ENCODE measurements at places on chromosomes 6 and 20. TPM values are rescaled to one million over a fixed set of nuclear protein-coding genes. Genes with fewer than 3 reads are reported as not detected.

DNA sequence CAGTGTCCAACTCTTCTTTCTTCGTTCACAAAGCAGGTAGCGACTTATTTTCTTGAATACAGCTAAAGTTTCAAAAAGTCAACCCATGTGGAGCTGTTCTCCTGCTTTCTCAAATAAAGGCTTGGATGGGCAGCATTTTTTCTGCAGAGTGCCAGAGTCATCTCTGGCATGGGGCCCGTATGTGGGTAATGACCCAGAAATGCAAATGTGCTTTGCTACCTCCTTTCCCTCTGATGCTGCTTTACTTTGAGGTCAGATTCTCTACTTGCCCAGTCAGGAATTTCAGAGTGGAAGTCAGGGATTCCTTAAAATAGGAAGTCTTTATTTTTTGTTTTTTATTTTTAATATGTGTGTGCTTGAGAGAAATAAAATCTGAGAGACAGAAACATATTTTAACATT lies 4.9 kb downstream of the NKAIN2 start:
- peak; percentile 5 for DNase-seq

DNA sequence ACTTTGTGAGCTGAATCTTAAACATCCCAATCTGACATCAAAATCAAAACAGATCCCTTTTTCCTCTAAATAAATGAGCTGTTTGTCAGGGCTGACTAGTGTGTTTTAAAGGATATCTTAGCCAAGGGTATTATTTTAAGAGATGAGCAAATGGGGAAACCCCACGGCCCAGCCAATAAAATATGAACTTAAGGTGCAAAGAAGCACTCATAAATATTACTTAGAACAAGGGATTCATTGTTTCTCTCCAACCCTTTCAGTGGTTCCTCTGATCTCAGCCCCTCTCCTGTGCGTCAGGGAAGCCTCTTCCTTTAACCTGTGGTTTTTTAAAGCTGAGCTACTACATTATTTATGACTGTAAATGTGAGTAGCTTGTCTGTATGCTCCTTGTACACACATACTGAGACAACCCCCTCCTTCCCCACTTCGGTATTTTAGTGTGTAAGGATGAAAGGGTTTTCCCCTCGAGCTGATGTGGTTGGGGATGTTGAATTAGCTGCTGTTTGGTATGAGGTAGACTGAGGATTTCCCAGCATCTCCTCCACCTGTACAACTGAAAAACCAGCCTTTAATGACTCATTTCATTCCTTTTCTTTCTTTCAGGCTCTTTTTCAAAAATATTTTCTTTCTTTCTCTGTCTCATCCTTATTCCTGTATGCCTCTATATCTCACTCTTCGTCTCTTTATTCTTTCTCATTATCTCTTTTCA lies 6.5 kb downstream of the BMP5 start:
- peak; percentile 54 for DNase-seq

GRCh38 chr6:118502169-118502568 lies 45.9 kb upstream of the PLN start:
- peak; percentile 34 for DNase-seq

DNA sequence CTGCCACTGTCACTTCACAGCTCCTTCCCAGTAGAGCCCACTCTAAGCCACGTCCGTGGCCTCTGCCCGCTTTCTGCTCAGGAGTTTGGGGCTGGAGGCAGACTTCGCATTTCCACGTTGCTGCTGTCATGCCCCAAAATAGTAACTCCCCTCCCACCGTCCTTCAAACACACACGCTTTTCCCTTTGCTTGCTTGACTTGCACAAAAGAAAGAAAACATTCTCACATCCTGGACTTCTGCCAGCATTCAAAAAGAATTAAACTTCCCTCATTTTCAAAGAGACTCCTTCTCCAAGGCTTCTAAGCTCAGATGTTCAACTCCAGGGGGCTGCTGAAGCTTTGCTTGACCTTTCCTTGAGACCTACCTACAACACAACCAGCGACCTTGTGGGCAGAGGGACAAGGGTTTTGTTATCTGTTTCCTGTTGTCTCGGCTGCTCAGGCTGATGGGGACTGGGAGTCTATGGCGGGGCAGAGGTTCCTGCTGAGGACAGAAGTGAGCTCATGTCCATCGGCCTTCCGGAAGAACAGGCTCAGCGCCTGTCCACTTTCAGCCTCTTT lies 263.8 kb upstream of the FOXQ1 start:
- peak; percentile 70 for DNase-seq

DNA sequence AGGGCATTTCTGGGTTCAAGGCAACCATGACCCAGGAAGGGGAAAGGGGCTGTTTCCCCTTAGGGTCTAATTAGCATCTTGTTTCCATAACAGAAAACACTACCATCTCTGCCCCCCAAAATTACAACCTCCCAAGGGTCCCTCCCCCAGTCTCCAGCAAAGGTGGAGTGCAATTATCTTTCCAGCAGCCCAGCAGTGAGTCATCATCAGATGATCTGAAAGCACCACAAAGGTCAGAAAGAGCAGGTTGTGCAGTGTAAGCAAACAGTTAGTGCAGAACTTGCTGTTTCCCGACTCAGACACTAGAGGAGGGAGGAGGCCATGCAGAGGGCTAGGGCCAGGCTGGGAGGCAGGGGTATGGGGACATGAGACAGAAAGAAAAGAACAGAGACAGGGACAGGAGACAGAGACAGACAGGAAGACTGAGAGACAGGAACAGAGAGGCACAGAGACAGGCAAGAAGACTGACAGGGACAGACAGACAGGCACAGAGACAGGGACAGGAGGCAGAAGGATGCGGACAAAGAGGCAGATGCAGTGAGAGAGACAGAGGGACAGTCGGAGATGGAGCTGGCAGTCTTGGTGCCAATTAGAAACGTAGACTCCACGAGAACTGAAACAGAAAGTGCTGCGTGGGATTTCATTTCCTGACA lies 62.5 kb downstream of the PYGB start:
- peak; percentile 29 for DNase-seq

- peak; percentile 84 for DNase-seq
Measured at GRCh38 chr6:139334806-139335446, 39.5 kb downstream of the CITED2 start.

- no peak for DNase-seq
Measured at GRCh38 chr20:1417790-1418189, 24.9 kb upstream of the FKBP1A start.

DNA sequence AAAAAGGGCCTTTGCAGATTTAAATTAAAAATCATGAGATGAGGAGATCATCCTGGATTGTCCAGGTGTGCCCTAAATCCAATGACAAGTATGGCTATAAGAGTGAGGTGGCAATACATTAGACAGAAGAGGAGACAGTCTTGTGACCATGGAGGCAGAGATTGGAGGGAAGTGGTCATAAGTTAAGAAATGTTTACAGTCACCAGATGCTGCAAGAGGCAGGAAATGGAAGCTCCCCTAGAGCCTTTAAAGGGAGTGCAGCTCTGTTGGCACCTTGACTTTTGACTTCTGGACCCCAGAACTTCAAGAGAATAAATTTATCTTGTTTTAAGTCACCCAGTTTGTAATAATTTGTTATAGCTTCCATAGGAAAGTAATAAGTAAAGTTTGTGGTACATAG lies 61.1 kb downstream of the HMGN3 start:
- no peak for DNase-seq

GRCh38 chr20:2738331-2739041 lies 45.9 kb downstream of the EBF4 start:
- no peak for DNase-seq

DNA sequence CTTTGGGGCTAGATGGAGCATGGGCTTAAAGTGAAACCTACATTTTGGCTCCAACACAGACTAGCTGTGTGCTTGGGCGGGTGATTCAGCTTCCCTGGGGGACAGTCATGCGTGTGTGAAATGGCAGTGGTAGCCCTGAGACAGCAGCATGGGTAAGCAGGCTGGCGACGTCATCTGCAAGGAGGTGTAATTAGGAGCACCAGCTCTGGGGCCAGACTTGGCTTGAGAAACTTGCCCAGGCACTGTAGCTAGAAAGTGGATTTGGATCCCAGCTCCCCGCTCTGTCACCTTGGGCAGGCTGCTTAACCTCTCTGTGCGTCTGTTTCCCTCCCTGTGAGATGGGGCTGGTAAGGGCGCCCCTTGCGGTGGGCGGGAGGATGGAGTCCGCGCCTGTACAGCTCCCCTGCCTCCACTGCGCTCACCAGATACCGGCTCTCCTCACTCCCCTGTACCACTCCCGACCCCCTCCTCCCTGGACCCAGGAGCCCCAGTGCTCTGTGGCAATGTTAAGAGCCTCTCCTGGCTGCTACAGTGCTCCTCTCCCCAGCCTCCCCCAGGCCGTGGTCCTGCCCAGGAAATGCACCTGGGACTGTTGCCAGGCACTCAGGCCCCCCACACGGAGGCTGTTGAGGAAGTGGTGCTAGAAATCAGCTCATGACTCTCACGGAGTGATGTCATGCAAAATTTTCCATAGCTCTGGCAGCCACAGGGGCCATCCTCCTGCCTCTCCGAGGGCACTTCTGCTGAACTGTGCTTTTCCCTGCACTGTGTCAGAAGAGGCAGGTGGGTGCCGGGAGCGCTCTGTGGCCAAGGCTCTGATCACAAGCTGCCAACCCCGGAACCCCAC lies 44.6 kb downstream of the SYNJ2 start:
- peak; percentile 88 for DNase-seq

GRCh38 chr6:33071569-33071968 lies 1.9 kb downstream of the HLA-DPA1 start:
- no peak for DNase-seq

GRCh38 chr6:147081076-147081609 lies 123.1 kb upstream of the STXBP5 start:
- peak; percentile 20 for DNase-seq

GRCh38 chr6:138196122-138196738 lies 22.1 kb downstream of the PBOV1 start:
- no peak for DNase-seq

GRCh38 chr6:159056432-159056831 lies 11.6 kb upstream of the TAGAP start:
- no peak for DNase-seq

DNA sequence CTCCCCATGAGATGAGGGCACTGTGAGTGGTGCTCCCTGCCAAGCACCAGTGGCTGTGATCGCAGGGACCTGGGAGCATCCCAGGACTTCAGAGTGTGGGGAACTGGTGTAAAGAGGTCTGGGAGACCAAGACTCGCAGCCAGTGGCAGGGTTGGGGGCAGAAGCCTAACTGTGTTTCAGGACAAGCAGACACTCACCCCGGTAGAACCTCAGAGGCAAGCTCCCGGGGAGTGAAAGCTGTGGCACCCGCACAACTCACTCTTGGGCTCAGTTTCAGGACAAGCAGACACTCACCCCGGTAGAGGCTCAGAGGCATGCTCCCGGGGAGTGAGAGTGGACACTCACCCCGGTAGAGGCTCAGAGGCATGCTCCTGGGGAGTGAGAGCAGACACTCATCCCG lies 112.8 kb downstream of the ASXL1 start:
- DNase-seq, result no peak

GRCh38 chr6:6709106-6709505 lies 120.6 kb downstream of the LY86 start:
- no peak for DNase-seq

DNA sequence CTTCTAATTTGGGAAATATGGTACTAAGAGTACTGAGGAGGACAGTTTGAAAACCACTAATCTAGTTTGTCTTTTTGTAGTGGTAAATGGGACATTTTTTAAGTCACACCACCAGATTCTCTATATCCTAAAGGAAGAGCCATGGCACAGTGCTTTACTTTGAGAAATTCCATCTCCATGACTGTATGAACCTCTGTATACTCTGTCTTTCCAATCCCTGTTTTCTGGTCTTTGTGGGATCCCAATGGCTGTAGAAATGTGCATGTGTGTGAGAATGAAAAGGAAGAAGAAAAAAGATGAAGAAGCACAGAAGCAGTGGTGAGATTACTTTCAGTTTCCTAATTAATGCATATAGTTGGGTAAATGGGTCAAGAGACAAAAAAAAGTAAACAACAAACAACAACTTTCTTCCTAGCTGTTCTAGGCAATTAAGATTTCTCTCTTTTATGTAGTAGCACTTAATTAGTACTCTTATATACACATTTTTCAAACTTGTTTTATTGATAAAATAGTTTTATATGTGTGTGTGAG lies 141.2 kb upstream of the HCRTR2 start:
- DNase-seq, result no peak

- DNase-seq, result no peak
Measured at GRCh38 chr6:111938710-111939109, 65.5 kb upstream of the FYN start.

GRCh38 chr20:536426-537010 lies 7.1 kb downstream of the CSNK2A1 start:
- no peak for DNase-seq

GRCh38 chr6:84425971-84426705 lies 198.7 kb upstream of the CEP162 start:
- DNase-seq, result peak; percentile 74

DNA sequence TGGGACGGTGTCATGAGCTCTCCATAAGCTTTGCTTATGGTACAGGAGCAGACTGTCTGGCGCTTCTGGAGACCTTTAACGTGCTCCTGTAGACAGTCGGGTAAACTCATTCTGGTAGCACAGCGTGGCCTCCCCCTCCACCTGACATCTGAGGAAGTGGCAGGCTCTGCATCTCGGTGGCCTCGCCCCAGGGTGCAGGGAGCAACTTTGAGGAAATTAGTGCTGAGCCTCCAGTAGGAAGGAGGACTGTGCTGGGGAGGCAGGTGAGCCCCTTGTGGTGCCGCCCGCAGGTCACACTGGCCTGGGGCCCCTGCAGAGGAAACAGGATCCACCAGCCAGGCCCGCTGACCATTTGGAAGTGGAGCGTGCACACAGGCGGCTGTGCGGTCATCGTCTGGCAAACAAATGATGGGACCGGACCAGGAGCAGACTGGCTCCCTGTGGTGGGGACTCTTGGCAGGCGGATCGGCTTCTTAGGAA lies 57.9 kb downstream of the SYNJ2 start:
- DNase-seq, result no peak

- DNase-seq, result peak; percentile 20
Measured at GRCh38 chr6:78810146-78810545, 57.2 kb upstream of the IRAK1BP1 start.

- DNase-seq, result peak; percentile 20
Measured at GRCh38 chr6:159233365-159234101, 64.3 kb downstream of the FNDC1 start.

GRCh38 chr6:139257291-139257690 lies 34.5 kb downstream of the TXLNB start:
- DNase-seq, result no peak

- DNase-seq, result no peak
Measured at GRCh38 chr20:16013631-16014030, 559.6 kb downstream of the KIF16B start.

The CGA gene
- total RNA-seq, result 1.9 TPM

The MICAL1 gene
- total RNA-seq, result 35.8 TPM

The SH3BGRL2 gene
- total RNA-seq, result 30.8 TPM

The PAQR8 gene
- 9.2 TPM for total RNA-seq

The OPN5 gene
- not detected for total RNA-seq

The OLIG3 gene
- total RNA-seq, result not detected

The PGK2 gene
- total RNA-seq, result not detected

The SEMG1 gene
- not detected for total RNA-seq

The MACROD2 gene
- total RNA-seq, result 5.0 TPM

The CCDC167 gene
- 15.1 TPM for total RNA-seq

The ABT1 gene
- total RNA-seq, result 15.7 TPM

The TNF gene
- not detected for total RNA-seq

The MDFI gene
- 23.5 TPM for total RNA-seq
